ENCODE measurements at places on chromosomes 5 and 9. TPM values are rescaled to one million over a fixed set of nuclear protein-coding genes. Genes with fewer than 3 reads are reported as not detected.

ARHGEF37 gene
- 0.57 TPM for total RNA-seq

PTGES gene
- 108 TPM for total RNA-seq

GAS1 gene
- total RNA-seq: 85.8 TPM

DNAJC18 gene
- total RNA-seq: 6.3 TPM

DNAH5 gene
- total RNA-seq: 2.3 TPM
